ENCODE measurements at places on chromosomes 2 and 18.

DNA sequence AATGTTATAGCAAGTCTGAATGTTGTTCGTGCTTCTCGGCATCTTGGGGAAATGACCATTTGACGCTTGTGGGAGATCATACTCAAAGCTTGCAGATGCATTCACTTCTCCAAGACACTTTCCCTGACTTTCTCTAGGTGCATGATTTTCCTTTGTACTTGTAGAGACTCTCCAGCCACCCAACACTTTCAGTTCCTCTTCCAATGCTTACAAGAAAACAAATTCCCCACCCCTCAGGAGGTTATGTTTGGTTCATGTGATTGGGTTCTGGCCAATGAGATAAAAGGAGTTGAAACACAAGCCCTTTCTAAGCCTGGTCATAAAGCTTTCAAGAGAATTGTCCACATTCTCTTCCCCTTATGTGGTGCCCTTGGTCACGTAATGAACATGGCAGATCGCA is 156.3 kb downstream of the EPHA4 start:
- no peaks in the 10 kb centered on the region for H3K36me3 ChIP-seq
- H3K27ac ChIP-seq = no peak overlapping the region
- no peaks in the 10 kb centered on the region for H3K4me1 ChIP-seq
- no peak overlapping the region for H3K4me3 ChIP-seq
- H3K27me3 ChIP-seq = no peaks in the 10 kb centered on the region
- DNase-seq = no peak

GRCh38 chr2:231547315-231548110 is 17.3 kb upstream of the NMUR1 start:
- H3K27ac ChIP-seq = no peak overlapping the region
- H3K36me3 ChIP-seq = no peaks in the 10 kb centered on the region
- DNase-seq = no peak
- no peak overlapping the region for H3K4me3 ChIP-seq
- H3K27me3 ChIP-seq = no peaks in the 10 kb centered on the region

DNA sequence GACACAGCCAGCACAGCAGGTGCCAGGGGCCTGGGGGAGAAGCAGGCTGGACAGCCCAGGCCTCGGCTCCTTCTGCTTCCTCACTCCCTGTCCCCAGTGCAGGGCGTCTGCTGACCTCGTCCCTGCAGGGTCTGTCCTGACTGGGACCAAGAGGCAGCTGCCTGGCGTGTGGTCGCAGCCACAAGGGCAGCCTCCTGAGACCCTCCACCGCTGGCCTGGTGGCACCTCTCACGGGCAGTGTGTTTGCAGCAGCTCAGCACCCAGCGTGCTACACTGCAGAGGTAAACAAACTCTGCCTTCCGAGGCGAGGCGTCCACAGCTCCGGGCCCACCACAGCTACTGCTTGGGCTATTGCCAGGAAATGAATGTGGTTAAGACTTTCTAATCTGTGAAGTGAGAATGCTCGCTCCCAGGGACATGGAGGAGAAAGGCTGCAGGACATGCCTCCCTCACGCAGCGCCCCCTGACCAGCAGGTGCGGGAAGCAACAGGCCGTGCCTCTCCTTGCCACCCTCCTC is 46.1 kb upstream of the HPCAL1 start:
- H3K4me3 ChIP-seq = no peak overlapping the region
- peaks cover 3% of the 10 kb centered on the region for H3K4me1 ChIP-seq
- DNase-seq = no peak
- no peaks in the 10 kb centered on the region for H3K27me3 ChIP-seq

GRCh38 chr18:6341303-6341702 is 73.4 kb downstream of the L3MBTL4 start:
- no peak for DNase-seq
- no peaks in the 10 kb centered on the region for H3K27me3 ChIP-seq
- no peak overlapping the region for H3K27ac ChIP-seq

- H3K36me3 ChIP-seq = no peaks in the 10 kb centered on the region
- no peaks in the 10 kb centered on the region for H3K4me1 ChIP-seq
- no peak for DNase-seq
- no peak overlapping the region for H3K27ac ChIP-seq
Observed at GRCh38 chr2:47504174-47504810, 101.3 kb downstream of the MSH2 start.

- no peaks in the 10 kb centered on the region for H3K36me3 ChIP-seq
- peaks cover 28% of the 10 kb centered on the region for H3K27me3 ChIP-seq
- no peaks in the 10 kb centered on the region for H3K4me1 ChIP-seq
- H3K27ac ChIP-seq = no peak overlapping the region
Observed at GRCh38 chr2:177029501-177029900, 183.1 kb upstream of the HNRNPA3 start.

DNA sequence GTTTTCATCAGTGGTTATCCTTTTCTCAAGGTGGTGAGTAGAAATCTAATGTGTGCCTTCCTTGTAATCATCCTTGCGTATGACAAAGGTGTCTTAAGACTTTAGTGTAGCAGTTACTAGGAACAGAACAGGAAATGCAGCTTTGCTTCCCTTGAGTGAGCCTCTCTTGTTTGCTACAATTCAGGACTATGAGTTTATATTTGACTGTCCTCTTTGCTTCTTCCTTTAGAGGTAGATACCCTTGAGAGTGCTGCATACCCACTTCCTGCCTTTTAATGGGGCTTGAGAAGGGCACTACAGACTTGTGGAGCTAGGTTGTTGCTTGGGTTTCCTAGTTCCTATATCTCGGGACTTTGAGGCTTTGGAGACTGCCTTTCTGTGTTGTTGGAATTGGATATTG is 3.8 kb downstream of the KCNJ13 start:
- peak; percentile 28 for DNase-seq
- H3K27ac ChIP-seq = peak overlapping the region; percentile 8

GRCh38 chr2:65464604-65465003 is 32.2 kb upstream of the SPRED2 start:
- no peak overlapping the region for H3K4me3 ChIP-seq
- H3K36me3 ChIP-seq = no peaks in the 10 kb centered on the region
- DNase-seq = no peak
- no peaks in the 10 kb centered on the region for H3K27me3 ChIP-seq

GRCh38 chr2:44705876-44706480 is 235.5 kb upstream of the SIX3 start:
- H3K27me3 ChIP-seq = no peaks in the 10 kb centered on the region
- no peaks in the 10 kb centered on the region for H3K4me1 ChIP-seq
- H3K4me3 ChIP-seq = no peak overlapping the region
- no peak for DNase-seq
- H3K36me3 ChIP-seq = no peaks in the 10 kb centered on the region
- H3K27ac ChIP-seq = no peak overlapping the region

- no peak overlapping the region for H3K27ac ChIP-seq
- H3K4me1 ChIP-seq = no peaks in the 10 kb centered on the region
- H3K36me3 ChIP-seq = no peaks in the 10 kb centered on the region
- no peaks in the 10 kb centered on the region for H3K27me3 ChIP-seq
- H3K4me3 ChIP-seq = no peak overlapping the region
- DNase-seq = no peak
Observed at GRCh38 chr2:83944191-83944590, 514.9 kb downstream of the SUCLG1 start.

GRCh38 chr18:11736656-11737055 is 47.6 kb downstream of the GNAL start:
- no peaks in the 10 kb centered on the region for H3K4me1 ChIP-seq
- H3K27me3 ChIP-seq = peaks cover 6% of the 10 kb centered on the region
- DNase-seq = no peak

DNA sequence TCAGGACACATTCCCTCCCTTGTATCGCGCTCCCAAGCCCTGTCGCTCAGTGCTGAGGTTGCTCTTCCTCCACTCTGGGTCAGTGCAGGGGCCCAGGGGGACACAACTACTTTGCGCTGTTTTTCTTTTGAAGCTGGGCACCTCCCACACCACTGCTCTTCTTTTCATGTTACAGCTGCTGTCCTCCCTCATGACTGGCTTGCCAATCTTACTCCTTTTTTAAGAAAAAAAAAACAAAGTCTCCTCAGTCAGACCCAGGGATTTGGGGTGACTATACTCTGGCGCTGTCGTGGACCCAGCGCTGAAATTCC is 220.1 kb downstream of the SEPTIN10 start:
- no peak overlapping the region for H3K4me3 ChIP-seq
- H3K36me3 ChIP-seq = no peaks in the 10 kb centered on the region
- H3K4me1 ChIP-seq = no peaks in the 10 kb centered on the region
- DNase-seq = no peak
- no peaks in the 10 kb centered on the region for H3K27me3 ChIP-seq

GRCh38 chr2:159797543-159798375 is at the start of gene CD302:
TSS of gene CD302 (minus strand) at chr2:159798208. CDS start at chr2:159798198, 10 bp downstream.
- no peaks in the 10 kb centered on the region for H3K36me3 ChIP-seq
- H3K4me3 ChIP-seq = peak within 1 kb of the TSS; percentile 73
- H3K27me3 ChIP-seq = no peaks in the 10 kb centered on the region
- peaks cover 9% of the 10 kb centered on the region for H3K4me1 ChIP-seq
- DNase-seq = peak; percentile 37
- H3K27ac ChIP-seq = peak within 1 kb of the TSS; percentile 78

DNA sequence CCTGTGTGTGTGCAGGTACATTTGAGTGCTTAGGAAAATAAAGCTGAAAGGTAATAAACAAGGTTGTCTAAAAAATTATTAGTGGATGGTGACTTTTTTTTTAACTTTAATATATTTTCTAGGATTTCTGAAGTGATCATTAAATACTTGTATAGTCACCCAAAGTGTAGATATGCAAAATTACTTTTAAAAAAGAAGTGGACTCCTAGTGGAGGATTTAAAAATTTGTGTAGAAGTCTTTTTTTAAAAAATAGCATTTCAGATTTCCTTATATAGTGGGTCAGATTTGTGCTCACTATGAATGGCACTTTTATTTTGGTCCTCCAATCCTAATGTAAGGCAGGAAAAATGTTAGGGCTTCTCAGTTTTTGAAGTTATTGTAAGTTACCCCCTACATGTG is 3.9 kb downstream of the GORASP2 start:
- DNase-seq = no peak
- peaks cover 24% of the 10 kb centered on the region for H3K36me3 ChIP-seq
- H3K4me3 ChIP-seq = no peak overlapping the region
- H3K4me1 ChIP-seq = peaks cover 4% of the 10 kb centered on the region
- no peaks in the 10 kb centered on the region for H3K27me3 ChIP-seq
- no peak overlapping the region for H3K27ac ChIP-seq

DNA sequence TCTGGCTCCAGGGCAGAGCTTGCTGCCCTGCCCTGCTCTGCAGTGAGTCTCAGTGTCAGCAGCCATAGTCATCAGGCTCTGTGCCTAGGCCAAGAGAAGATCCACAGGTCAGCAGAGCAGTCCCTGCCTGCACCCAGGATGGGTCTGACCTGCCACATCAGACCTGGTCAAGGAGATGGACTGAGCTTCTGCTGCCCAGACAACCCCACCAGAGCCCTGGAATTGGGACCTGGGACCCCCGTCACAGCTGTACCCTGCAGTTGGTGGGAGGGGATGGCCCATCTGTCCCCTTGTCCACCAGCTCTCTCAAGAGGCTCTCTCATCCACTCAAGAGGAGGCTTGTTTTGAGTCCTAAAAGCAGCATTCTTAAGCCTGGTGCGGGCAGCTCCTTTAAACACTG is 142.6 kb downstream of the TFCP2L1 start:
- H3K36me3 ChIP-seq = no peaks in the 10 kb centered on the region
- no peak for DNase-seq
- H3K27ac ChIP-seq = no peak overlapping the region
- no peak overlapping the region for H3K4me3 ChIP-seq
- H3K4me1 ChIP-seq = no peaks in the 10 kb centered on the region

DNA sequence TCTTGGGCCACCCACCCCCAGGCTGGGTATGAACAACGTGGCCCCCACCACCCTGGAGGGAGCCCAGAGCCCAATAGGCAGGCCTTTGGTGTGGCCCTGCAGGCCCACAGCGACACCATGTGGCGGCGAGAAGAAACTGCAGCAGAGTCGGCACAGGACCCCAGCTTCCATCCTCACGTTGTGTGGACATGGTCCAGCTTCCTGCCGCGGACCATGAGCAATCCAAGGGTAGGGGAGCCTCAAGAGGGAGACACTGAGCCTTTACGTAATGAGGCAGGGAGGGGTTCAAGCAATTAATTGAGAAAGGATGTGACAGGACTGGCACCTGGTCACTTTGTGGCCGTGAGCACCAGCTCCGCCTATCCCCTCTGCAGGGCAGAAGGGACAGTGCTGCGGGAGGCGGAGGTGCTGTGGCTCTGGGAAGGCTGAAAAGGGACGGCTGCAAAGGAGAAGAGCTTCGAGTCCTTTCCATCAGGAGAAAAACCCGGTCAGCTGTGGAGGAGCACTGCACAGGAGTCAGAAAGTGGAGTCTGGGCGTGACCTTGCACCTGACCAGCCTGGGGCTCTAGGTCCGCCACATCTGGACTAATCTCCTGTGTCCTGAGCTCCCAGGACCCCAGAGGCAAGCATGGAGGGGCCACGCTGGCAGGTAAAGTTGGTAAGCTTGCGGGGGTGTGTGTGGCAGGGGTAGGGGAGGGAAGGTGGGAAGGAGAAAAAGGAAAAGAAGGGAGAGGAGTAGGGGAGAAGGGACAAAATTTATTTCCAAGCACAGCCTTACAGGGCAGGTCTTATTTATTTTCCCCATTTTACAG is 44.9 kb downstream of the TMEM37 start:
- peaks cover 73% of the 10 kb centered on the region for H3K36me3 ChIP-seq
- no peak overlapping the region for H3K4me3 ChIP-seq

DNA sequence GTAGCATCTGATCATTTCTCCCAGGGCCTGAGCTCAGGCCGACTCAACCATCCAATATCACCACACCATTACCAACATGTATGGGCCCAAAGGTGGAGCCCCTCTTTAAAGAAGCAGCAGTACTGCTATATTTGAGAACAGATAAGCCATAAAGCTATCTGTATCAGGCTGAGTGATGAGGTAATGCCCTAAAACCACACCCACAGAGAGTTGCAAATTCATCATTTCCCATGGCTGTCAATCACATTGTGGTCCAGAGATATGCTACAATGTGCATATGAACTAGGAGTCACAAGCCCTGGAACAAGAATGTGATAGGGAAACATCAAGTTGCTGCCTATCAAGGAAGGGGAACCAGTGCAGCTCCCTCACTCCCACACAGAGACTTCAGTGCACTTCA is 52.6 kb upstream of the GALNT13 start:
- H3K4me3 ChIP-seq = no peak overlapping the region
- no peak overlapping the region for H3K27ac ChIP-seq
- H3K27me3 ChIP-seq = no peaks in the 10 kb centered on the region
- no peaks in the 10 kb centered on the region for H3K4me1 ChIP-seq
- no peaks in the 10 kb centered on the region for H3K36me3 ChIP-seq

- no peak overlapping the region for H3K27ac ChIP-seq
- DNase-seq = no peak
- no peaks in the 10 kb centered on the region for H3K36me3 ChIP-seq
- H3K4me1 ChIP-seq = no peaks in the 10 kb centered on the region
Observed at GRCh38 chr2:36737131-36737750, 40.7 kb downstream of the VIT start.

GRCh38 chr2:18046017-18046416 is 167.6 kb downstream of the KCNS3 start:
- no peaks in the 10 kb centered on the region for H3K27me3 ChIP-seq
- H3K4me3 ChIP-seq = no peak overlapping the region
- H3K36me3 ChIP-seq = no peaks in the 10 kb centered on the region
- no peak overlapping the region for H3K27ac ChIP-seq

- no peaks in the 10 kb centered on the region for H3K27me3 ChIP-seq
- no peak overlapping the region for H3K4me3 ChIP-seq
- peak; percentile 59 for DNase-seq
- H3K36me3 ChIP-seq = no peaks in the 10 kb centered on the region
- H3K4me1 ChIP-seq = peaks cover 8% of the 10 kb centered on the region
Observed at GRCh38 chr2:120934574-120935338, 199.1 kb downstream of the GLI2 start.

Measured in small intestine (tissue), 16 donors.